Left renal pelvis (tissue), 4 donors: ENCODE measurements at places on chromosomes 5 and 9.

DNA sequence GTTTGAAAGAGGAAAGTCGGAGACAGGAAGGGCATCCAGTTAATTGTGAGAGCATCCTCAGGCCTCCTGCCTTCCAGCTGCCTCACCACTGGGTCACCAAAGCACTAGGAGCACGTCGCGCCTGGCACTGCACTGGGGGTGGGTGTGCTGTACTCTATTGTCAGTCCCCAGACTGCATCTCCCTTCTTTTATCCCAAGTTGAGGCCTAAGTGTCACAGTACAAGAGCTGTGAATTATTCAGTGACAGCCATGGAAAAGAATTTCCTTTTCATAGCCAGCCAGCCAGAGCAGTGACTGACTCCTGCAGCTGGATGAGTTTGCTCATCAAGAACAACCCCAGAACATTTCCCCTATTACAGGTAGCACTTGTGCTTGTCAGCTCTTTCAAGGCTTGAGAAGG, 16.3 kb downstream of the CLTA start:
- DNase-seq: no peak

GRCh38 chr5:175288048-175288621, 155.8 kb downstream of the DRD1 start:
- no peak for DNase-seq

GRCh38 chr5:113232667-113233066, 202.1 kb downstream of the TSSK1B start:
- DNase-seq: no peak

DNA sequence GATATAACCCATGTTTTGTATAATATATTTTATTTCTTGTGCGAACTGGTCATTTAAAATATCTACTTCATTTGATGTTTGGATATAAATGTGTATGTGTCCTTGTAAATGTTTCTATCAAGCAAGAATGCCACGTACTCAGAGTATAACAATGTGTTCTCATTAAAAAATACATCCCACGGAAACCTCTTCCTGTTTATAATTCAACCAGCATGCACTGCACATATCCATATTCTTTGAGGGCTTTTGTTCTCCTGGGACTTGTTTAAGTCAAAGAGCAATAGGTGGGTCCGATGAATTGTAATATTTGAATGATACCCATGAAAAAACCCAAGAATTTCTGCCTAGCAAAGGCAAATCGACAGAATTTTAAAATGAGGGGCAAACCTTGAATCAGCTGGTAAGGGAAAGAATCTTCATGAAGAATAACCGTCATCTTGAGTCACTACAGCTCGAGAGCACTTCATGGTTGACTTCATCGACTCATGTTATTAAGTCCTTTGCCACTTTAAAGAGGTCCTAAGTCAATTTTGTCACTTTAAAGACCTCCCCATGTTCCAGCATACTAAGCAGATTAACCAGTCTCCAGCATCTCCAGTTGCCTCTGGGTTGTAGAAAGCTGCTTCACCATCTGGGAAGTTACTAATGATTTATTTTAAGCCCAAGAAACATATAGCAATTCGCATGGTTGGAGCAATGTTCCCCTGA, 80.6 kb downstream of the NPR3 start:
- DNase-seq: no peak

- DNase-seq: no peak
Measured at GRCh38 chr9:132670457-132671391, at the start of gene GTF3C4. TSS of gene GTF3C4 (plus strand) at chr9:132670464. CDS start at chr9:132670599, 135 bp downstream.

DNA sequence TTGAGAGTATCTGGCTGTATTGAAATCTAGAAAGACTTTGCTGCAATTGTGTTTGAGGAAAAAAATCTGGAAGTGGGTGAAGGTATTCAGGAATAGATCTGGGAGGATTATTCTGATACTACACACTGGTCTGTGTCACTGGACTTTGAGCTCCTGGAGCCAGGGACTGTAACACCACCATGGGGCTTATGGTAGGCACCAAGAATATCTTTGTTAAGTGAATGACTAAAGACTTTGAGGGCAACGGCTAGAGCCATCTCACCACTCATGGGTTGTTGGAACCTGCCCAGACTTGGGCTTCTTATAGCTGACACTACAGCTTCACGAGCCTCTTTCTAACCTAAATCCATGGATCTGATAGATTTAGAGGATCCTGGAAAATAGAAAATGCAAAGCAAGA, 10.2 kb downstream of the NFX1 start:
- no peak for DNase-seq

DNA sequence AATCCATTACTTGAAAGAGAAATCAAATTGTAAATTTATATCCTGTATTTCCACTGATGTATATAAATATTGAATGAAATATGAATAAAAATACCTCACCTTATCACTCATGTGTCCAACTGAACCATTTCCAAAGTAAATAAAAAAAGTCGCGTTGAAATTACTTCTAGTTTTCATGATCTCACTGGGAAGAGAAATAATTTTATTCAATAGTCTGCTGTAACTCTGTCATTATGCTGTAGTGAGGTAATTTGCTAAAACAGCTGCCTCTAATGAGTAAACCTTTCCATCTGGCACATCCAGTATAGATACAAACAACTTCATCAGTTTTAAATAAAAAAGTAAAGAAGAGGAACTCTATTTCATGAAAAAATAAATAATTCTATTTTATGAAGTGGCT, 611.5 kb downstream of the ZNF608 start:
- DNase-seq: no peak

DNA sequence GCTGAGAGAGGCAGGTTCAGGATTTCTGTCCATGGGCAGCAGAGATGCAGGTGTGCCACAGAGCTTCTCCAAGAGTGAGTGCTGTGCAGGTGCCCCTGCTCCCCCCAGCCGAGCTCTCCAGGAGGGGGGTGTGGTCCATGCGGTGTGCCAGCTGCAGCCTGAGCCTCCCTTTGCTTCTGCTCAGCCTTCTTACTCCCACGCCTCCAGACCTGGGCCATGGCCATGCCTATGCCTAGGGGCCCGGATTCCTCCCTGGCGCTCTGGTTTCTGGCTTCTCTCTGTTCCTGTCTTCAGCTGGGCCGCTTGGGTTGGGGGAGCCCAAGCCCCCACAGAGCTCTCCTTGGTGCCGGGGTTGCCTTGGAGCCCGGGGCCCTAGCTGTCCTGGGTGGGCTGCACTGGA, 133.3 kb downstream of the CACNA1B start:
- DNase-seq: no peak

DNA sequence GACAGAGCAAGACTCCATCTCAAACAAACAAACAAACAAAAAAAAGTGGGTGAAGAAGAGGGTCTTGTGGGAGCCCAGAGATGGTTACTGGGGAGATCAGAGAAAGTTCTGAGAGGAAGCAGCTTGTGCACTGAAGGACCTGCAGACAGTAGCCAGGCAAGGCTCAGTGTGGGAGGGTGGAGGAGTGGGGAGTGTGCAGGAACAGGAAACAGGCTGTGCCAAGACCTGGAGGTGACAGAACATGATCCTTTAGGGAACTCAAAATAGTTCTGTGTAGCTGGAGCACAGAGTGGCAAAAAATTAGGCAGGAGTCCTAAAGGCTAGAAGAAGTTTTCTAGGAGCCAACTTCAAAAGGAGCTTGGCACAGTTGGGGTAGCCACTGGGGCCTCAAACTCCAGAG, 19.2 kb upstream of the NANS start:
- no peak for DNase-seq

- DNase-seq: no peak
Measured at GRCh38 chr5:153659039-153659736, 168.7 kb downstream of the GRIA1 start.

DNA sequence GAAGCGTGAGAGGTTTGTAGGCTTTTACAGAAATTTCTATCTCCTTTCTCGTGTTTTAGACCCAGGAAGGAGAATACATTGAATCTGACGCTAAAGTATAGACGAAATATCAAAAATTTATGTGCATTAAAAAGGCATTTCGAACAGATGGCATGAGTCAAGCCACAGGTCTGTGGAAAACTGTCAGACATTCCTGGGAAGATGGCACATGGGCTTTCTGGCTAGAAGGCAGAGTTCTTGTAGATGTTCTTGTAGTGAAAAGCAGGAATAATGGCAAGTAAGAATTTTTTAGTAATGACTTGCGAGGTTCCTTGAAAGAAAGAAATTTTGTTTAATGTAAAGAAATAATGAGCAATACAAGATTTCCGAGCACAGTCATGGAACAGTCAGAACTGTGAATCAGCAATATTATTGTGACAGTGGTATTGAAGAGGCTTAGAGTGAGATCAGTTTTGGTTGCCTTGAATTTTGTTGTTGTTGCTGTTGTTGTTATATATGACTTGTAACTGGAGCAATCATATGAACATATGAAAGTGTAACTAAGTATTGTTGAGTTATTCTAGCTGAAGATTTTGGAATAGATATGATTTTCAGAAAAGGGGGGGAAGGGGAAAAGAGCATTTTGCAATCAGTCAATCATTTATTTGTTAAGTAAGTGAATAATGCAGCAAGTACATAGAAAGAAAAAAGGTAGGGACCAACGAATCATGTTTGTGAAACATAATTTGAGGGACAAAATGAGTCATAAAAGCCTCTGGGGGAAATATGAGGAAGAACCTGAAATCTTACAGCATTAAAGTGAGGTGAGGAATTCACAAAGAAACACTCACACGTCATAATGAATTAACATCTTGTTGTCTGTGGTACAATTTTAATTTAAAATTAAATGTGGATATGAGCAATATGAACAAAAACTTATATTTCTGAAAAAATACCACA, 339.0 kb upstream of the CTNND2 start:
- DNase-seq: no peak

DNA sequence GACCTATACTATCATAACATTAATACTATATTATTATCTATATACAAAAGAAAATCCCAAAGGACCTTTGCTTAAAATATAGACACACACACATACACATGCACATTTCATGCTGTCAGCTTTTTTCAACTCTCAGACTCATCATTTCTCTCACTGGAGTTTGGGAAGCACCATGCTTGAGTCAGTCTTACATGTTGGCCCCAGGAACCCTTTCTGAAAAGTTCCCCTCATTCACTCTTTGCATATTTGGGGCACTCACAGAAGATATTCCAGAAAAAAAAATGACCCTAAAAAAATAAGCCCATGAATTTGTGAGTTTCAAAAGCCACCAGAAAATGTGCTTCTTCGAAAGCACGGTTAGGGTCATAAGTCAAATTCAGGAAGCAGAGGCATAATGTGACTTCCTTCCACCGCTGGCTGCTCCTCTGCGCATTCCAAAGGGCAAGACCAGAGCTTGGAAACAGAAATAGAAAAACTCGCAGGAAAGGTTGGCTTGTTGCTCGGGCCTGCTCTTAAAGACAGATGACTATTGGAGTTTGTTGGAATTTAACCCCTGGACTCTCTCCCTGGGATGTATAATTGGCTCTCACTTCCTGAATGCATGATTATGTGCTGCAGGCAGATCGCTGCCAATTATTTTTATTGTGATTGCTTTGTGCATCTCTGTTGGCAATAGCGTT, 129.7 kb upstream of the IQGAP2 start:
- no peak for DNase-seq

DNA sequence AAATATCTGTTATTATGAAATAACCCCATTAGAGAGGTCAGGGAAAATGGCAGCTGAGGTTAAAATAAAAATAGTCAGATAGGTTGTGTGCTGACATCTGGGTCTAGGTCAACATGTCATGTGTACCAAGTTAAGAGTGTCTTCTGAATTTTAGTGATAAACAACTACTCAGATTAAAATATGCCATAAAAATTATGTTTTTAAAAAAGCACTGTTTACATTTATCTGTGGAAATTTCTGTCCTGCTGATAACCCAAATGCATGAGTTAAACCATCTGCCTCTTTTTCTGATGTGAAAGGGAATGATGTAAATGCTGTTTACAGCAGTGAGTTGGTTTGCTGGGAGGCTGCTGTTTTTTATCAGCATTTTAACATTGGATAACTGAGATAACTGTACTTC, 361.2 kb upstream of the TARS1 start:
- DNase-seq: peak; percentile 36

DNA sequence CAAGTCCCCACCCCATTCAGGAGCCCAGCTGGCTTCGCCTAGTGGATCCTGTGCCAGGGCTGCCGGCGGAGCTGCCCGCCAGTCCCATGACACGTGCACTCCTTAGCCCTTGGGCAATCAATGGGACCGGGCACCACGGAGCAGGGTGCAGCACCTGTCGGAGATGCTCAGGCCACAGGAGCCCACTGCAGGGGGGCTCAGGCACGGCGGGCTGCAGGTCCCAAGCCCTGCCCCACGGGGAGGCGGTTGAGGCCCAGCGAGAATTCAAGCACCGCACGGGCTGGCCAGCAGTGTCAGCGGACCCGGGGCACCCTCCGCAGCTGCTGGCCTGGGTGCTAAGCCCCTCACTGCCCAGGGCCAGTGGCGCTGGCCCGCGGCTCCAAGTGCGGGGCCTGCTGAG, 969.7 kb upstream of the CDH10 start:
- DNase-seq: no peak

DNA sequence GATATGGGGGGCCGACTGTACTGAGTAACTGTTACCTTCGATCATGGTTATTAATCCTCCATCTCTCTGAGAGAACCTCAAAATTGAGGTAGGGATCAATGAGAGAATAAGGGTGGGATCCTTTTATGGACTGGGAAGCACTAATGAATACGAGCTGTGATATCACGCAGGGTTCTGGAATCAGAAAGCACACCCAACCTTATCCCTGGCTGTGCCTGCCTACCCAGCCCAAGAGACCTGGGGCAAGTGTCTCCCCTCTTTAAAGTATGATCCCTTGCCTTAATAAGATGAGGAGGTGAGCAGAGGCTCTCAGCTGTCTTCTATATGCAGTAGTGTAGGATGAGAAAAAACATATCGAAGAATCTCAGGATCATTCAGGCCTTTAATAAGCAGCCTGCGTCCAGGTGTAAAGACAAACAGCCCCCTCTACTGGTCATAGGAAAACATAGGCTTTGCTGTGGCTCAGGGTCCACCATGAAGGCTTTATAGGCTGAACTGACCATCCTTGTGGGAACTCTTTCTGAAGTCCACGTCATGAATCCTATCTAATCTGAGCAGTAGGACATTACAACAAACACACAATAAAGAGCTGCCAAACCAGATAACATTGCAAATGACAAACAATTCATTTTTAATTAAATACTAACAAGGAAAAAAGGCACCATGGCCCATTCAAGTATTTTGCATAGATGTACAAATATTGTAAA, 16.8 kb downstream of the NIPAL4 start:
- DNase-seq: peak; percentile 50

GRCh38 chr5:142924135-142924883, 154.1 kb downstream of the ARHGAP26 start:
- DNase-seq: no peak

DNA sequence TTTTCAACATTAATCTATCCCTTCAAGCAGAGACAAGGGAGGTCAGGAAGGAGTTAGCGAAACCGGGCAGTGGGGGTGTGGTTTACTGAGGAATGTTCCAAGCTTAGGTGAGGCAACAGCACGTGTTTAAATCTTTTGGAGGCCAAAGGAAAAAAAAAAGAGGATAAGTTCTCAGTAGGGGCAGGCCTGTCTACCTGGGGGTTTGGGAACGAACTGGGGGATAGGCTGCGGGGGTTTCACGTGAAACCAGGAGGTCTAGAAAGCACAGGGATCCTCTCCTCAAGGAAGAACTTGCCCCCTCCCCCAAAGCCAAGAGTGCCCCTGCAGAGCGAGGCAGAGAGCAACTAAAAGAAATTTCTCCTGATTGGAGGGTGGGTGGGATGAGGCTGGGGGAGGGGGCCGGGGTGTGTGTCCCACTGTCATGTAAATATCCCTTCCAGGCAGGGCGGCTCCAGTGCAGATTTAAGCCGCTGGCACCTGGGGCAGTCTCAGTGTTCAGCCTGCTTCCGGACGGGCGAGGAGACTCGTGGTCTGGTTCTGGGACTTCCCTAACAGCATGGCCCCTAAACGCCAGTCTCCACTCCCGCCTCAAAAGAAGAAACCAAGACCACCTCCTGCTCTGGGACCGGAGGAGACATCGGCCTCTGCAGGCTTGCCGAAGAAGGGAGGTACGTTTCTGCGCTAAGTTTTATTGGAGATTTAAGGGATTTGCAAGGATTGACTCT, 5.5 kb upstream of the SET start:
- no peak for DNase-seq
